ENCODE measurements at places on chromosomes 13 and 19.

GRCh38 chr13:30124131-30124768, 183.1 kb downstream of the KATNAL1 start:
- no peak for DNase-seq

DNA sequence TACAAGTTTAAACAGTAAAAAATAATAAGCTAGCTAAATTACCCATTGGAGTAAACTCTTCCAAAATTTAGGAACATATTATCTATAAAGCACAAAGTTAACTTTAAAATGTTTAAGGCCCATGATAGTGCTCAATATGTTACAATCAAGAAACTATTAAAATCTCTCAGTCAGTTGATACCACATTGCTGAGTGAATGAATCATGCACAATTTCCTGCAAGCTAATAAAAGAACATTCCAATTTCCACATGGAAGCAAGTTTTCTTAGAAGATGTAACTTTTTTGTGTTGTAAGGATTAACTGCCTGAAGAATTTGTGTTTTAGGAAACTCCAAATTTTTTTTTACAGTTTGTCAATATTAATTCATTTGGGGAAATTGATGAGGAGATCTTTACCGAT, 666.6 kb downstream of the SLITRK1 start:
- DNase-seq: no peak

GRCh38 chr13:36344173-36344572, 2.0 kb downstream of the SPART start:
- DNase-seq: no peak

GRCh38 chr19:12727745-12728433, 4.2 kb upstream of the TNPO2 start:
- DNase-seq: no peak

DNA sequence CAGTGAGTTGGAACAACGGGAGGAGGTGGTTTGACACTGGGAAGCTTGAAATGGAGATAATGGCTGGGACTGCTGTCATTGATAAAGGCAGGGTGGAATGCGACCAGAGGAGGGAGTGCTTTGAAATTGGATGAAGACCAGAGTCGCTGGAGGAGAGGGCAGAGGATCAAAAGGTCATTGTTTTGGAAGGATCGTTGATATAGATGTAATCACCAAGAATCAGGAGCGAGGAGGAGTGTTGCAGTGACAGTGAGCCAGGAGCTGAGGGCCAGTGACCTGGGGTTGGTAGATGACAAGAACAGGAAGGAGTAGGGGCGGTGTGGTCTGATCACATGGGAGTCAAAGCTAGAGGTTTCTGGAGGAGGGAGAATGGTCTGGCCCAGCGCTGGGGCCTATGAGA, 25.3 kb downstream of the TM9SF2 start:
- no peak for DNase-seq

DNA sequence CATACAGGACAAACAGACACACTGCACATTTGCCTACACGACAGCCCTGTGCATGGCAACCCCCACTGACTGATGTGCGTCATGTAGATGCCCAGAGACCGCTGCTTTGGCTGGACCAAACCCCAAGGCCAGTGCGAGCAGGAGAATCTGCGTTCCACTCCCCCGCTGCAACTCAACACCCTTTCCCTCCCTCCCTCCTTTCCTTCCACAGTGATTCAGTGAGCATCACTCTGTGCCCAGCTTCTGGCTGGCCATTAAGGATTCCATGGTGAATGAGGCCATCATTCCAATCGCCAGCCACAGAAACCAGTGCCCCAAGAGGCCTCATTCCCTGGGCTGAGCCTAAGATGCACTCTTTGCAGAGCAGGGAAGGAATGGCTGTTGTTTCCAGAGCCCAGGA, 61.6 kb downstream of the GSX1 start:
- DNase-seq: no peak

GRCh38 chr19:19300613-19301012, 19.7 kb downstream of the SUGP1 start:
- no peak for DNase-seq

GRCh38 chr13:70253834-70254233, 145.6 kb upstream of the KLHL1 start:
- DNase-seq: no peak

DNA sequence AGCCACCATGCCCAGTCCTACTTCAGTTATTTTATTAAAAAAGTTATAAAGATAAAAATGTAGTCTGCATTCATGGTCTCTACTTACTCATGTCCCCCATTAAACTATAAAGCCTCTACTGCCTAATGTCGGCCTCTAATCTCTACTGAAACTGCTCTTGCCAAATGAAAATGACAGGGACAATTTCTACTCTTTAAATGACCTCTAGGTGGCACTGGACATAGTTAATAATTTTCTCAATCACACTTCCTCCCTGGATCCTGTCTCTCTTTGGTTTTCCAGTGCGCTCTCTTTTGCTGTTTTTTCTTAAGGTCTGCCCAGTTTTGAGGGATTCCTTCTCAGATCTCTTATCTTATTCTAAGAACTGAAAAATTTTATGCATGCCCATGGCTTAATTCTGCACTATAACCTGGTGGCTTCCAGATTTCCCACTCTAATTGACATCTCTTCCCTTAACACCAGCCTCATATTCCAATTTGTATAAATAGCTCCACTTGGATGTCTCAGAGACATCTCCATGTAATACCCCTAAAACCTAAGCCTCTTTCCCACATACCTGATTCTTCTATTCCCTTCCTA, 54.3 kb downstream of the MTMR6 start:
- no peak for DNase-seq

DNA sequence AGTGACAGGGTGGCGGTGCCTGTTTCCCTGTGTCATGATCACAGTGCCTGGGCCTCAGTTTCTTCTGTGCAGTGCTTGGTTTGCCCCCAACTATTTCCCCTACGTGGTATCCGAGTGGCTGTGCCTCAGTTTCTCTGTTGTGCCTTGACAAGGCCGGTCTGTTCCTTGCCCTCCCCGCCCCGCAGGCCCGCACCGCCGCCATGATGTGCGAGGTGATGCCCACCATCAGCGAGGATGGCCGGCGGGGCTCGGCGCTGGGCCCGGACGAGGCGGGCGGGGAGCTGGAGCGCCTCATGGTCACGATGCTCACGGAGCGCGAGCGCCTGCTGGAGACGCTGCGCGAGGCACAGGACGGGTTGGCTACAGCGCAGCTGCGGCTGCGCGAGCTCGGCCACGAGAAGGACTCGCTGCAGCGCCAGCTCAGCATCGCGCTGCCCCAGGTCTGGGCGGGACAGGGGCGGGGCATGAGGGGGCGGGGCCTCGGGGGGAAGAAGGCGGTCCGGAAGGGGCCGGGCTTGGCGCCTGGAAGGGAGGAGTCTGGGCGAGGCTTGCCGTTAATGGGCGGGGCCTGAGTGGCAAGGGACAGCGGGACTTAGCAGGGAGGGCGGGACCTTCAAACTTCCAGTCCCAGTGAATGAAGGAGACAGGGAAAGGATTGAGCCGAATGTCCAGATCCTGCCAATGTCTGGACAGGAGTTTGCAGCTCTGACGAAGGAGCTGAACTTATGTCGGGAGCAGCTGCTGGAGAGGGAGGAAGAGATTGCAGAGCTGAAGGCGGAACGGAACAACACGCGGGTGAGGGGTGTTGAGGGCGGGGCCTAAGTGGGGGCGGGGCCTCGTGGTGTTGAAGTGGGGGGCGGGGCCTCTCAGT, 8.6 kb downstream of the PPFIA3 start:
- peak; percentile 86 for DNase-seq

DNA sequence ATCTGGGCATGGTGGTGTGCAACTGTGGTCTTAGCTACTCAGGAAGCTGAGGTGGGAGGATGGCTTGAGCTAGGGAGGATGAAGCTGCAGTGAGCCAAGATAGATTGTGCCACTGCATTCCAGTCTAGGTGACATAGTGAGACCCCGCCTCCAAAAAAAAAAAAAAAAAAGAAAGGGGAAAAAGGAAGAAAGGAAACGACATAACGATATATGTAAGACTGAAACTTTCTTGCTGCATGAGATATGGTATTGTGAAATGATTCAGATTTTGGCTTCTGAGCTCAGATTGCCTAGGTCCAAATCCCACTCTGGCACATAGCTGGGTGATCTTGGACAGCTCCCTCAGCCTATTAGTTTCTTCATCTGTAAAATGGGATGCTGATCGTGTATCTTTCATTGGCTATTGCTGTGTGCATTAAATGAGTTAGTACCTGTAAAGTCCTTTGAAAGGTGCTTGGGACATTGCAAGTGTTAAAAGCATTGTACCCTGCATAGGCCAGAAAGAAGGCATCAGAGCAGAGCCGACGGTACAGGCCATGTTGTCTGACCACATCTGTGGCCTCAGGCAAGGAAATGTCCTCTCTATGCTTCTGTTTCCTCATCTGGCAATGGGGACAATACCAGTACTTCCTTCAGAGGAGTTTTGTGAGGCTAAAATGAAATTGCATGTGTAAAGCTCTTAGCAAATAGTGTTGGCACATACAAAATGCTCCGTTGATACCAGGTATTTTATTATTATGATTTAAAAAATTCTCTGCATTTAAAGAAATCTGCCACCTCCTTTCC, 32.6 kb upstream of the SLC46A3 start:
- DNase-seq: no peak

GRCh38 chr19:52778811-52779210, 7.8 kb downstream of the ZNF600 start:
- peak; percentile 61 for DNase-seq

DNA sequence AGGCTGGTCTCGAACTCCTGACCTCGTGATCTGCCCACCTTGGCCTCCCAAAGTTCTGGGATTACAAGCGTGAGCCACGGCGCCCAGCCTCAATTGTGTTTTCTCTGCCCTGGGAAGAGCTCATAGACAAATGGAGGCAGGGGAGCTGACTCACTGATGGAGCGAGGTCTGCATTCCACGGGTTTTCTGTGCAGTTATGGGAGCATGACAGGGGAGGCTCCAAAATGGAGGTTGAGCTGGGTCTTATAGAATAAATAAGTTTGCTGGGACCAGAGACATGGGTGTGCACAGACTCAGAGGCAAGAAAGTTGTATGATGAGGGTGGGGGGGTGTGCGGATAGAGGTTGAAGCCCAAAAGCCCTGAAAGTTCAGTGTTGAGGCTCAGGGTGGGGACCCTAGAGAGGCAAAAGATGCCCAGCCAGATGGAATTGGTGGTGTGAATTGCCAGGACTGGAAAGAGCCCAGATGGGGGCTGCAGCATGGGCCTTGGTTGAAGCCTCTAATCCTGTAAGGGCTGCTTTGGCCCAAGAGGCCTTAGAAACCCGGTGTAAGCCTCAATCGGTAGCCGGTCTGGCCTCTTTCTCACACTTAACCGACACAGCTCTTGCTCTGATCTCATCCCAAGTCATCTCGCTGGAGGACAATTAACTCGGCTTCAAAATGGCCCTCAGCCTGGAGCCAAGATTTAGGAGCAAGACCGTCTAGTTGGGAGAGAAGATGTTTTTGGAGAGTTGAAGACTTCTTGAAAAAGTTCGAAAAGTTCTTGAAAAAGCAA, 1.9 kb downstream of the TPM4 start:
- DNase-seq: no peak

- no peak for DNase-seq
These were observed 45.8 kb downstream of the CAPN12 start for GRCh38 chr19:38698225-38699026.

GRCh38 chr19:1259876-1260748, 9.0 kb upstream of the CIRBP start:
- DNase-seq: peak; percentile 42

GRCh38 chr19:57317503-57317902, 2.8 kb upstream of the ZNF543 start:
- DNase-seq: no peak

DNA sequence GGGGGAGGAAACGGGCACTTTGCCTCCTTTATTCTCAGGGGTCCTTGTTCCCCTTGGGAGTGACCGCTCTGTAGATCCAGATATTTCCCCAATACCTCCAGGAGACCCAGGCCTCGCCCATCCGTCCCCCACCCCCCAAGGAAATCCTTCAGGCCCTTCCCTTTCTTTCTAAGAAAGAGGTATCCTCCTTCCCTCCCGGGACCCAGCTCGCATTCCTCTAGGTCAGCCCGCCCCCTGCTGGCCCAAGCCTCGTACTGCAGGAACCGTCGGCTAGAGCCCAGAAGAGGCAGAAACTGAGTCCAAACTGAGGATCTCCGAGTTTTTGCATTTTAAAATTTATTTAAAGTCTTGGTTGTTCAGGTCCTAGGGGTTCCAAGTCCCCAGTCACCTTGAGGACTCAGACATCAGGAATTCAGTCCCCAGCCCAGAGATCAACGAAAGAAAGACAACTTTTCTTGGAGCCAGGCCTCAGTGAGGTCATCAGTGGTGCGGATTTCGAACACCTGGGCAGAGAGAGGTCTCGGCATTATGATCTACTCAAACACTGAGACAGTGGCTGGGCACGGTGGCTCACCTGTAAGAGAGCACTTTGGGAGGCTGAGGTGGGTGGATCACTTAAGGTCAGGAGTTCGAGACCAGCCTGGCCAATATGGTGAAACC, 7.5 kb upstream of the LRFN1 start:
- DNase-seq: peak; percentile 79

DNA sequence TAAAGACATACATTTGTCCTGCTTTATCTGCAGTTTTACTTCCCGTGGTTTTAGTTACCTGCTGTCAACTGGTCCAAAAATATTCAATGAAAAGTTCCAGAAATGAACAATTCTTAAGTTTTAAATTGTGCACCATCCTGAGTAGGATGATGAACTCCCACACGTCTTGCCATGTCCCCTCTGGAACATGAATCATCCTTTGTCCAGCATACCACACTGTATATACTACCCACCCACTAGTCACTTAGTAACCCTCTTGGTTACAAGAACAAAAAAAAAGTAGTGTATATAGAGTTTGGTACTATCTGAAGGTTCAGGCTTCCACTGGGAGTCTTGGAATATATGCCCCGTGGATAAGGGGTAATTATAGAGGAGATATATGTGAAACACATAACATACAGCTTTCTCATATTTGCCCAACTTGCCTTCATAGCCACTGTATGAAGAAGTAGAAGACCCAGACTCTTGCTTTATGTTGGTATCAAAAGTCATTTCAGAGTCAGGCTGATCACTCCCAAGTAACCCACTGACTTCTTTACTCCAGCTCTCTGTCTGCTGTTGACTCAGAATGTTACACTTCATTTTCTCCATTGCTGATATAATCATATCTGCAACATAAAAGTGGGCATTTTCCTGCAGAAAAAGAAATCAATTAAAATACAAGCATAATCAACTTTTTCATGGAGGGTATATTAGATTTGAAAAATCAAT, 19.3 kb downstream of the RUBCNL start:
- no peak for DNase-seq

- no peak for DNase-seq
These were observed 190.0 kb upstream of the MIR17HG start for GRCh38 chr13:91157273-91158016.

GRCh38 chr13:20435616-20436368, 89.9 kb downstream of the CRYL1 start:
- DNase-seq: no peak

GRCh38 chr13:25213715-25214114, 41.6 kb upstream of the AMER2 start:
- DNase-seq: no peak

DNA sequence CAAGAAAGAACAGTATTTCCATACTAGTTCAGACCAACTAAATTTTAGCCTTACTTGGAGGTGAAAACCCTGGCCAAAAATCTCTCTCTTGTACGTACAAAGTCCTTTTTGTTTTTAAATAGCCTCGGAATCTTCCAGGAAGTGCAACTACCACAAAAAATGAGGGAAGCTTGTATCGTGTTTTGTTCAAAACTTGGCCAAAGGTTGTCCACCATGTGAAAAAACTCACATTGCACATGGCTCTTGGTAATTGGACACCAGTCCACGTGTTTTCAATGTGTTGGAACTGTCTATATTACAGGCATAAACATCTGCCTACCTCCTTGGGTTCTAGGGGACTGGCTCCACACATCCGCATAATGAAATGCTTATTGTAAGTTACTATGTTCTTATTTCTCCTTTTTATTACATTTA, 15.2 kb upstream of the STRN4 start:
- no peak for DNase-seq

GRCh38 chr19:8640402-8641004, 10.1 kb downstream of the NFILZ start:
- no peak for DNase-seq
